Stimulated activated CD4-positive, alpha-beta T cell treated with anti-CD3 and anti-CD28 coated beads, Interleukin-12 subunit alpha, Interleukin-12 subunit beta, amount 100 ng/mL, for 4 hours (primary cell): ENCODE measurements at places on chromosomes 16 and 17.
A peak's percentile ranks its signal among the peaks of the same experiment; 100 is the strongest.

- DNase-seq = no peak
These were observed 1.3 kb upstream of the ZNF768 start for GRCh38 chr16:30527635-30528178.

DNA sequence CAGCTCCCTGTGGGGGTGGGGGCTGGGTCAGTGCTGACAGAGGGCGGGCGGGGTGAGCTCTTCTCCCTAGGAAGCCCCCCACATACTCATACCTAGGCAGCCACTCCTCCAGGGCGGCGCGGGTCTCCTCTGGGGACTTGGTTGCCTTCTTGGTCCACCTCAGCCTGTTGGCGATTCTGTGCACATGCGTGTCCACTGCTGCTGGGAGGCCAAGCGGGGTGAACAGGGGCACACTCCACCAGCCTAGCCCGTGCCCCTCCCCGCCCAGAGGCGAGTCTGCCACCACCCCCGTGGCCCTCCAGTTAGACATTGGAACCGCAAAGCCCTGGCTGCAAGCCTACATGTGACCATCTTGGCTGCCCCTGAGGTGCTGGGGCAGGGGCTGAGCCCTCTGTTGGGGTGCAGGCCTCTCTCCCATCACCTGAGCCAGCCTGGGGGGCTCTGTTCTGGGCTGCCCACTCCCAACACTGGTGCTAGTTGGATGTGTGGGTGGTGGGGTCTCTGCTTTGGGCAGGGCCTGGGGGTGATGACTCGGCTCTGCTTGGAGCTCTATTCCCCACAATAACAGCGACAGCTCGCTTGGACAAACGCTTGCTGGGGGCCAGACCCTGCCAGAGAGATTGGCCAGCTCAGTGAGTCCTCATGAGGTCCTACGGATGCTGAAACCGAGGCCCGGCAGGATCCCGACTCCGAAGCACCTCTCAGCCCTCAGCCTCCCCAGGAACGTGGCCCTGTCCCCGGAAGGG lies 7.4 kb downstream of the NTHL1 start:
- DNase-seq = no peak

GRCh38 chr16:67426950-67427349 lies 4.0 kb upstream of the HSD11B2 start:
- no peak for DNase-seq

- DNase-seq = no peak
These were observed 3.8 kb upstream of the SNX20 start for GRCh38 chr16:50684823-50685461.

- no peak for DNase-seq
These were observed 999.2 kb upstream of the GOT2 start for GRCh38 chr16:59733321-59733720.

DNA sequence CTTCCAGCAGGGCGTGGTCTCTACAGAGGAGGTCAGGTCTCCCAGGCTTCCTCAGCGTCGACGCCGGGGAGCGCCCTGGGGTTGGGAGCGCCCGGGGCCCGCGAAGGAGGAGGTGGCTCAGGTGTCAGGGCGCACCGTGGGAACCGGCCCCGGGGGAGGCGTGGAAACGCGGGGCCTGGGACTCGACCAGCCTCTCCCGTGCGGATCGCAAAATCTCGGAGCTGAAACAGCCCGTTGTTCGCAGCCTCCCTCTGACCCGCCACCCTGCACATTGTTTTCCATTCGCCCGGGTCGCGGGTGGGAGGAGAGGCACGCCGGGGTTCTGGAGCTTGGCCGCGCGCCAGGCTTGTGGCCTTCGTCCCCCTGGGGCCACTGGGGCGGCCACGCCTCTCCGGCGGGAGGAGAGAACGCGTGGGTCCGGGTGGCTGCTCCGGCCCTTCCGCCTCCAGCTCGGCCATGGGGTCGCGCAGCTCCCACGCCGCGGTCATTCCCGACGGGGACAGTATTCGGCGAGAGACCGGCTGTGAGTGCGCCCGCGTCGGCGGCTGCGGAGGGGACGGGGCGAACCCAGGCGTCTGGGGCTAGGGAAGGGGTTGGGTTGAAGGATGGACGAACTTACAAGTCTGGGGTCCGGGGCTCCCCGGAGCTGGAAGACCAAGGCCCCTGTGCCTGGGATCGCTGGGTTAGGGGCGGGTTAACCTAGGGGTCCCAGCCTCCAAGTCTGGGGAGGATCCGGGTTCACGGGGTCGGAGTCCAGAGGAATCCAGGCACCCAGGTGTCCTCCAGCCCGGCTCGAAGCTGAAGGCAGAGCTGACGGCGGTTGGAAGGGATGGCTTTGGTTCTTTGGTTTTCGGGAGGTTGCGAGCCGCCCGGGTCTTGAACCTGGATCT lies at the start of gene CHP2:
Gene CHP2, plus strand, starts transcription at position 433 of the 890 bp plus-strand sequence. Its CDS starts 24 bp downstream, at position 457.
- no peak for DNase-seq

GRCh38 chr17:58944166-58944565 lies 162.5 kb downstream of the TRIM37 start:
- no peak for DNase-seq

- no peak for DNase-seq
These were observed 31.1 kb downstream of the TRPV2 start for GRCh38 chr17:16446338-16446983.

DNA sequence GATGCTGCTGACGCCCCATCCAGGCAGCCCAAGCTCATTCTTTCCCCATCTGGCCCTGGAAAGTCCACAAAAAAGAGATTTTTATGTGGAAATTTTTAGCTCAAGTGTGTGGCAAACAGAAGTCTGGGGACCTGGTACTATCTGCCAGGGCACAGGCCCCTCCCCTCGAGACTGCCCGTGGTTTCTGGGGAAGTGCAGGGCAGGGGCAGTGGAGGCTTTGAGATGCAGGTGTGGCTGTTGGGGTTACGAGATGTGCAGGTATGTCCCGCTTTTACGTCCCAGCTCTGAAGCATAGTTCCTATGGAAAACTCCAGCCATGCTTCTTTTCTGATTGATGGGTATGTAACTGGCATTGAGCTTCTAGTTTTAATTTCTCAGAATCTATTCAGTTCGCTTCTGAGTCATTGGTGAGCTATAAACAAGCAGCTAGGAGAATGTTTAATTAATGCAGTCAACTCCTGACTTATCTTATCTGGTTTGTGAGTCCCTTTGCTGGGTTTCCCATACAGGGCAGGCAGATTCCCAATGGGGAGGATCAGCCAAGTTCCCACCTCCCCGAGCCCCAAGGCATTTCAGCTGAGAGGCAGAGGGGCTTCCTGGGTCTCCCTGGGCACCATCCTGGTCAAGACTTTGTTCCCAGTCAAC lies 16.2 kb downstream of the TBX4 start:
- DNase-seq = no peak

GRCh38 chr17:78391843-78392242 lies 13.4 kb downstream of the PGS1 start:
- no peak for DNase-seq

DNA sequence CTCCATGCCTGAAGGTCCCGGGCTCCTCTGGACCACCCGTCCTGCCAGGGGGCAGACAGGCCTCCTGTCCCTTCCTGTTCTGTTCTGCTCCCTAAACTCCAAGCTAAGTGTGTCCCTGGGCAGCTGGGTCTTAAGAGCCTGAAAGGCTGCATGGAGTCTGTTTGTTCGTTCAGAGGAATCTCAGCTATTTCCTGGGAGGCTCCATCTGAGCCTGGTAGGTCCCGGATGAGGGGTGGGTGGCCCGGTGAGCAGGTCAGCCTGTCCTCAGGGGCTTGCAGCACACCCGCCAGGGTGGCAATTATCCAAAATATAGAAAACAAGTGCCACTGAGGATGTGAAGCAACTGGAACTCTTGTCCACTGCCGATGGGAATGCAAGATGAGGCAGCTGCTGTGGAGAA lies 12.6 kb downstream of the ACTG1 start:
- no peak for DNase-seq

DNA sequence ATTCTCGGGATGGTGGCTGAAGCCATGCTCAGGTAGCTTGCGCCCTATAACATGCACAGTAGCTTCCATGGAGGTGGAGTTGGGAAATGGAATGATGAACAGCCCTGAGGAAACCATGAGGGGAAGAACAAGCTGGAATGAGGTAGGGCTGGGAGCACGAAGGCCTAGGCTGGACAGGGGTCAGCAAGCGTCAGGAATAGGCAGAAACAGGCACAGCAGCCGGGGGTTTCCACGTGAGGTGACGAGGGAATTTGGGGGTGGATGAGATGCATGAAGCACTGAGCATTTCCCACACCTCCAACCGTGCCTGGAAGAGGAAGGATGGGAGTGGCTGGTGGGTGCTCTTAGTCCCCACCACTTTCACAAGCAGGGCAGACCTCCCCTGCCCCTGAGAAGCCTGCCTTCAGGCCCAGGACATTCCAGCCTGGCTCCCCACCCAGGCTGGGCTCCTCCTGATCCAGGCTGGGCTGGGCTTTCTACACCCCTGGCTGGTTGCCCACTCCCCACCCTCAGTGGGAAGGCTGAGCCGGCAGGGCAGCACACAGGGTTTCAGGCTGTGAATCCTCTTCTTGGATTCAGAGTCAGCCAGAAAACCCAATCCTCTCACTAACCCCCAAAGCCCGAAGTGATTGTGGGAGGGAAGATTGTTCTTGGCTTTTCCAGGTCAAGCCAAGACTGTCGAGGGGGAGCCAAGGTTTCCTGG lies 21.9 kb downstream of the PLEKHG4 start:
- no peak for DNase-seq

GRCh38 chr16:30927789-30928378 lies 4.5 kb downstream of the FBXL19 start:
- peak; percentile 40 for DNase-seq

- no peak for DNase-seq
These were observed 54.7 kb upstream of the IL34 start for GRCh38 chr16:70591615-70592014.

GRCh38 chr16:49055824-49056545 lies 225.7 kb downstream of the CBLN1 start:
- no peak for DNase-seq

- DNase-seq = no peak
These were observed 8.4 kb downstream of the SLC16A5 start for GRCh38 chr17:75096082-75096625.
